ENCODE measurements at places on chromosomes 13 and 19.
A peak's percentile ranks its signal among the peaks of the same experiment; 100 is the strongest.

DNA sequence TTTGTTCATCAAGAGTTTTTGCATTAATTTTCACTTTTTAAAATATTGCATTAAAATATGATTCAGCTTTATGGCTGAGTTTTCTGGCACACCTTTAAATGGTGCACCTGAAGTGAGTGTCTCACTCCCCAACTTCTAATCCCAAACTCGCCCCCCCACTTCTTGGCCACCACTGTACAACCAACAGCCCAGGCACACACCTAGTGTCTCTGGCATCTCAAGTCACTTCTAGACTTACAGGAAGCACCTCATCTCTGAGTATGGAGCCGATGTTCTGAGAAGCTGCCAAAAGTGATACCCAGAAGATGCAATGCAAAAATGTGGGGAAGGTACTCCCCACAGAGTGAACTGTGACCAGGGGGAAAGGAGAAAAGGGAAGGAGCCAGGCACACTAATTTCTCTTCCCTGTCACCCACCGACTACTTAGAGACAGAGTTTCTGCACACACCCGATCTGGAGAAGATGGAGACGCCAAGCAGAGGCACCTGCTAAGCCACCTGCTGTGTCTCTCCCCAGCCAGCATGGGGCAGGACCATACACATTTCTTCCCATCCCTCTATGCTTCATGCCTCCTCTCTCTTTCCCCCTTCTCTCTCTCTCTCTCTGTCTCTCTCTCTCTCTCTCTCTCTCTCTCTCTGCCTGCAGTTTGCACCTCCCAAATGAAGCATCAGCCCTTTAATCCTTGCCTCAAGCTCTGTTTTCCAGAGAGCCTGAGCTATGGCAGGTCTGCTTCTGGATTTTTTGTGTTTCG lies 155.3 kb upstream of the ZNF507 start:
- no peak for DNase-seq

GRCh38 chr19:19475849-19476828 lies 39.2 kb downstream of the TSSK6 start:
- no peak for DNase-seq

GRCh38 chr19:12660980-12661379 lies 5.6 kb downstream of the MAN2B1 start:
- no peak for DNase-seq

- DNase-seq, result no peak
Measured at GRCh38 chr13:22839603-22840530, 340.9 kb upstream of the SGCG start.

DNA sequence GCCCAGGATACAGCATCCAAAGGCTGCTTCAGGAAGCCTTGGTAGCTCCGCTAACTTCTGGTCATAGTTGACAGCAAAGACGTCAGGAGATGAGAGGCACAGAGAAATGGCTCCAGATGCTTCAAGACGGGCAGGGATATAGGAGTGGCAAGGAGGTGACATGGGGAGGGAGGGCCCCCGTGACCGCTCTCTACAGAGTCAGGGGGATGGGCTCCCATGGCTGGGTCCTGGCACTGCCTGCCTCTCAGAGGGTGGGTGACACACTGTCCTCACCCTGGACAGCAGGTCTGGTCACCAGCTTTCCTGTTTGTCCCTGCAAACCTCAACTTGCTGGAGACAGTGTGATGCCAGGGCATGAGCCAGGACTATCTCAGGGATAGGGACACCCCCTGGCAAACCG lies 10.3 kb upstream of the ZNF14 start:
- no peak for DNase-seq

DNA sequence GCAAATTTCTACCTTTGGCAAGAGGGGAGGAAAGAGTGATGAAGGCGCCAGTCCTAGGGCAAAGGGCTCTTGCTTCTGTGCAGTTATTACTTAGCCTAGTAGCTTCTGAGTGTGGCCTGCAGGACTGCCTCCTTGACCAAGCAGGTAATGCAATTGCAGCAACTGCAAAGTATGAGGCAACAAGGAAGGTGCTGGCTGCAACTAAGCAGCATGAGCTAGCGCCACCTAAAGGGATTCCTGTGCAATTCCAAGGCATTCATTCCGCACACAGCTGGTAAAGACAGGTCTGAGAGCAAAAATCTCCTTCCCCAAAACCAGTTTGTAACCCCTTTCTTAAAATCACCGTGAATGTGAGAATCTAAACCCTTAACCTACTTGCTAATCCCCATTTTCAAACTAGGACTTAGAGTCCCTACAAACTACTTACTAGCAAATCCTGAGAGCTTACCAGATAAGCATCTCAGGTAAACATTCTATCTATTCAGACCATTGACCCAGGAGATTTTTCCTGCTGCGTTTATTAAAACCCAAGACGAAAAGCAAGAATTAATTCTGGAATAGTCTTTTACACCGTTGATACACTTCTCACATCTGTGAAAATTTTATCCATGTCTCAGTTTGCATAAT lies 62.9 kb downstream of the DCT start:
- DNase-seq, result peak; percentile 67

- no peak for DNase-seq
Measured at GRCh38 chr13:98206946-98207345, 29.9 kb upstream of the RNF113B start.

- no peak for DNase-seq
Measured at GRCh38 chr19:17500447-17501198, 10.8 kb upstream of the PGLS start.

DNA sequence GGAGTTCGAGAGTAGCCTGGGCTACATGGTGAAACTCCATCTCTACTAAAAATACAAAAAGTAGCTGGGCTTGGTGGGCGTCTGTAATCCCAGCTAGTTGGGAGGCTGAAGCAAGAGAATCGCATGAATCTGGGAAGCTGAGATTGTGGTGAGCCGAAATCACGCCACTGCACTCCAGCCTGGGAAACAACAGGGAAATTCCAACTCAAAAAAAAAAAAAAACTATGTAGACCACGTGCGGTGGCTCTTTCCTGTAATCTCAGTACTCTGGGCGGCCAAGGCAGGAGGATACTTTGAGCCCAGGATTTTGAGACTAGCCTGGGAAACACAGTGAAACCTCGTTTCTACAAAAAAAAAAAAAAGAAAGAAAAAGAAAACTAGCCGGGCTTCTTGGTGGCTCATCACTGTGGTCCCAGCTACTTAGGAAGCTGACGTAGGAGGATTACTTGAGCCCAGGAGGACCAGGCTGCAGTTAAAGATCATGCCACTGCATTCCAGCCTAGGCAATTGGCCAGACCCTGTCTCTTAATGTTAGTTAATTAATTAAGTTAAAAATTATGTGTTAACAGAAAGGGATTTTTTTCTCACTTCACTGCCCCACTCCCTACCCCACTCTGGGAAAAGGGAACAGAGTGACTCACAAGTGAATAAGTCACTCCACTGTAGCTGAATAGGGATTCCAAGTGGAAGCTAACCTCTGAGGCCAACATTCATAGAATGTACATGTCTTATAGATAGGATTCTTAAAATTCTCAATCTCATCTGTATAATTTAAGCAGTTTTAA lies 2.2 kb downstream of the ZNF83 start:
- no peak for DNase-seq

- DNase-seq, result no peak
Measured at GRCh38 chr19:1663852-1664251, 11.4 kb upstream of the TCF3 start.

DNA sequence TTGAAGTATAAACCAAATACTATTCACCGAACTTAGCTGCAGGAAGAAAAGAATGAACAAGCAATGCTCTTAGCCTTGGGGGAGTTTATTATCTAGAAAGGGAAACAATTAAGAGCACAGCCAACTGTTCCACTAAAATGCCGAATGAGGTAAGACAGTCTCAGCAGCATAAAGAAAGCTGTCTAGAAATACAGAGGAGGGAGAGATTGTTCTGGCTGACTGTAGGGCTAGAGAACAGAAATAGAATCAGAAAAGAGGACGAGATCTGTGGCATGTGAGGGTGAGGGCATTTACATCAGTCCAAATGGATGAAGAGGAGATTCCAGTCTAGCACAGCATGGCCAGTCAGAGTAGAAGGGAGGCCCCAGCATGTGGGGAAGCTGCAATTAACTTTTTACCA lies 56.8 kb upstream of the TNFRSF19 start:
- no peak for DNase-seq

DNA sequence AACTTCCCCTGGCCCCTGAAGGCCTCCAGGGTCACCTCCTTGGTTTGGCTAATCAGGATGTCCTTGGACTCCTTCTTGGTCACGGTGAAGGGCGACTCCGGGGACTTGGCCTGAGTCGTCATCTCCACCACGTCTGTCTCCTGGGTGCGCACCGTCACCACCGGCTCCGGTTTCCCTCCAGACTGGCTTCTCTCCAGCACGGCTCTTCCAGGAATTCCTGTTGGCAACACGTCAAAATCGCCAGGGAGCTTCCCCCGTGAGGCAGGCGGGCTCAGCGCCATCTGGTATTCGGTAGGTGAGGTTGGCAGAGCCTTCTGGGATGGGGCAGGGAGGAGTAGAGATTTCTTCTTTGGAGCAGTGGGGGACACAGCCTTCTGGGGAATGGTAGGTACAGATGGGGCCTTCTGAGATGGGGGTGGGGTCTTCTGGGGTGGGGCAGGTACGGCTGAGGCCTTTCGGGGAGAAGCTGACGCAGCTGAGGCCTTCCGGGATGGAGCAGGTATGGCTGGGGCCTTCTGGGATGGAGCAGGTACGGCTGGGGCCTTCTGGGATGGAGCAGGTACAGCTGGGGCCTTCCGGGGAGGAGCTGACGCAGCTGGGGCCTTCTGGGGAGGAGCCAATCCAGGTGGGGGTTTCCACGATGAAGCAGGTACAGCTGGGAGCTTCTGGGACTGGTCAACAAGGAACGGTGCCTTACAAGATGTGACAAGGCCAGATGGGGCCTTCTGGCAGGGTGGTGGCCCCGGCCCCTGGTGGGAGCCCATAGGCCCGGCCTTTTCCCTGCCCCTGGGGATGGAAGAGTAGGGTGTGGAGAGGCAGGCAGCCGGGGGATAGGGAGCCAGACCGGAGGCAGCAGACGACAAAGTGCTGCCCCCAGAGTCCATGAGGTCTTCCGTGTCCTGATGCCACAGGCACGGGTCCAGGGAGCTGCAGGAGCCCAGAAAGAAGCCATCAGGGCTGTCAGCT lies 3.8 kb downstream of the GARIN5B start:
- DNase-seq, result peak; percentile 31

GRCh38 chr13:100399455-100399854 lies 189.1 kb downstream of the GGACT start:
- no peak for DNase-seq

DNA sequence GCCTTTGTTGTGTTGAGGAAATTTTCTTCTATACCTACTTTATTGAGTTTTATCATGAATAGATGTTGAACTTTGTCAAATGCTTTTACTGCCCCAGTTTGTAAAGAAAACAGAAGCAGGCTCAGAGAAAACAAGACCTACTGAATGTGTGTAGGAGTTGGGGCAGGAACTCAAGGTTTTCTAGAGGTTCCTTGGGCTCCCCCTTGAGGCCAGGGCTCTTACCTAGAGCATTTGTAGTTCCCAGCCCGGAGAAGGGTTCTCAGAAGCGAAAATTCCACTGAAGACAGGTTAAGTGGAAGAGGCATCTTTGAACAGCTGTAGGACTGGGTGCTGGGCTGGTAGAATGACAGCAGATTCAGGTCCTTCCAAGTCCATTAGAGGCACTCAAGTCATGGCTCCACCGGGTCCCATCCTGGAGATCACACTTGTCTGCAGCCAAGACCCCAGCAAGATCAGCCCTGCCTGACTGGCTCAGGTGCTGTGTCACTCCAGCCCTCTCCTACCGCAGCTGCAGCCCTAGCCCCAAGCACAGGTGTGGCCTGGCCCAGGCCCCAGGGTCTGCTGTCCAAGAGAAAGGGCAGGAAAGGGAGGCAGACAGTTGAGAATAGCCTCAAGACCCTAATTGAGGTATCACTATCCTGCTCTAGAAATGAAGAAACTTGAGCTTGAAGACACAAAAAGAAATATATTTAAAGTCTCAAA lies 425.5 kb downstream of the PCDH20 start:
- DNase-seq, result peak; percentile 46

DNA sequence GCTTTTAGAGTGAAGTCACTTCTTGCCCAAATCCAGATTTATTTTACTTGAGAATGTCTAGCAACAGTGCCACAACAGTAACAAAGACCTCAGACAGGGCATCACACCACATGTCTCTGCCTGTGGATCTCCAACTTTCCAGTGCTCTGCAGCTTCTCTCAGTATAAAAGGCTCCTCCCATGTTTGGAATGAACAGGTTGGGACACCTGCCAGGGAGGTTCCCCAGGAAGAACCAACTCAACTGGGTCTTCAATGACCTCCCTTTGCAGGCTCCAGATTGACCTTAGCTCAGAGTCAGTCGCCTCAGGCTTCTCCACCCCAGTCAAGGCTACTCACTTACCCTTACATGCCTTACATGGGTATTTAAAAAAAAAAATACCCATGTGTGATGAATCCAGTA lies 3.4 kb downstream of the ZNF823 start:
- DNase-seq, result peak; percentile 5

DNA sequence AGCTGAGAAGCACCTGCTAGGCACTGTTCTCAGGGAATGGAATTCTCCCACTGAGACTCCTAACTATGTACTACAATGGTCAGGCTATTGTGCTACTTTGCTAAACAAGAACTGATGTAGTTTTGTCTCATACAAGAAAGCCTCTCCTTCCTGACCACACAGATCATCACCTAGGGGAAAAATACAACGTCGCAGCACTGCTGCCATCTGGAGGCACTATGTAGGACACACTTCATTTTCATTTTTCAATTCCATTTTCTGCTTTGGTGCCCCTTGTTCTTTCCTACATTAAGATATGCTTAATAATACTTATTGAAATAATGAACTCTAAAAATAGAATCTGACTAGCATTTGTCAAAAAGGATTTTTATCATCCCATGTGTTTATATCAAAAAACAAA lies 21.1 kb downstream of the PROSER1 start:
- DNase-seq, result peak; percentile 66

DNA sequence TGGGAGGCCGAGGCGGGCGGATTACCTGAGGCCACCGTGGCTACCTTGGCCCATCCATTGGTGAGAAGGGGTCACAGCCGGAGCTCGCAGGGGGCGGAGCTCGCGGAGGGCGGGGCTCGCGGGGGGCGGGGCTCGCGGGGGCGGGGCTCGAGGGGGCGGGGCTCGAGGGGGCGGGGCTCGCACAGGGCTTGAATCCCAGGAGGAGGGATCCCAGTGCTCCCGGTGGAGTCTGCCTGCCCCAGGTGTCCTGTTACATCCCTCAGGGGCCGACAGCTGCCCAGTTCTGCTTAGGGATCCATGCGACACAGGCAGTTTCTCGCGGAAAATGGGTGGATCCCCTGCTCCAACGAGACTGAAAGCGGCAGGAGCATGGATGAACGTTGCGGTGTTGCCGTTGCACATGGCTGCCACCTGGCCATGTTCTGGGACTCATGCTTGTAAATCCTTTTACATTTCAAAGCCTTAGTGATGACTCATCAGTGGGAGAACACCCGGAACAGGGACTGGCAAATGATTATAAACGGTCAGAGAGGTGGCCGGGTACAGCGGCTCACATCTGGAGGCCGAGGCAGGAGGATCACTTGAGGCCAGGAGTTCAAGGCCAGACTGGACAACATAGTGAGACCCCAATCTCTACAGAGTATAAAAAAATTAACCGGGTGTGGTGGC lies 25.1 kb downstream of the TMPRSS9 start:
- peak; percentile 96 for DNase-seq

All from DMS53 (cell line).